PC-9 (cell line): ENCODE measurements at places on chromosomes 7 and 10.

- no peak for DNase-seq
These were observed 63.0 kb downstream of the PROSER2 start for GRCh38 chr10:11886138-11886474.

- no peak for DNase-seq
These were observed 379.8 kb downstream of the BBS9 start for GRCh38 chr7:33509206-33509605.

- DNase-seq: no peak
These were observed 42.5 kb upstream of the LCOR start for GRCh38 chr10:96789571-96790108.

GRCh38 chr10:90313576-90314325 is 544.1 kb downstream of the HTR7 start:
- DNase-seq: peak; percentile 69

- DNase-seq: no peak
These were observed 17.2 kb upstream of the ATP6V0E2 start for GRCh38 chr7:149856583-149856982.

DNA sequence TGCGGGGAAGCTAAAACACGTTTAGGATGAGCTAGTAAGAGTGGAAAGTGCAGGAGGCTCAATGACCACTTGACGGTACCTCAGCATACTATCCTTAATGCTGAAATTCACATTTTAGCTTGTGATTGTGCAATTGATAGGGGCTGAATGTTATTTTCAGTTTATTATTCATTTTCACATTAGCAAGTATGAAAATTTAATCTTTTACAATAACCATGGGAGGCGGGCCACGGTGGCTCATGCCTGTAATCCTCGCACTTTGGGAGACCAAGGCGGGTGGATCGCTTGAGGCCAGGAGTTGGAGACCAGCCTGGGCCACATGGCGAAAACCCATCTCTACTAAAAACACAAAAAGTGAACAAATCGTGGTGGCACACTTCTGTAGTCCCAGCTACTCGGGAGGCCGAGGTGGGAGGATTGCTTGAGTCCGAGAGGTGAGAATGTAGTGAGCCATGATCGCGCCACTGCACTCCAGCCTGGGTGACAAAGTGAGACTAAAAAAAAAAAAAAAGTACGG is 22.0 kb upstream of the ANLN start:
- DNase-seq: no peak

DNA sequence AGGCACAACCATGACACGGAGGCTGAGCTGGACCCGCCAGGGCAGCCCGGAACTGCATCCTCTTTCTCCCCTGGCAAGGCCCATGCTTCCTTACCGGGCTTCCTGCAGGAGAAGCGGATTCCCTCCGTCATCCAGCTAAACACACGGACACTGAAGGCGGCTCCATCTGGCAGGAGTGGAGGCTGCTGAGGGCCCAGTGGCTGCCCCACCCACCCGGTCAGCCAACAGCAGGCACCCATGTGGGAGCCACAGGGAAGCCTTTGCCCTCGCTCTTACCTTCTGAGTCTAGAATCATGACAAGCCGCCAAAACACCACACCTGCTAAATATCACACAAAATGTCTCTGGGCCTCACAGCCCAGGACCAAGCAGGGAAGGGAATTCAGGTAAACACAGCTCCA is 321.6 kb upstream of the RNF32 start:
- no peak for DNase-seq

DNA sequence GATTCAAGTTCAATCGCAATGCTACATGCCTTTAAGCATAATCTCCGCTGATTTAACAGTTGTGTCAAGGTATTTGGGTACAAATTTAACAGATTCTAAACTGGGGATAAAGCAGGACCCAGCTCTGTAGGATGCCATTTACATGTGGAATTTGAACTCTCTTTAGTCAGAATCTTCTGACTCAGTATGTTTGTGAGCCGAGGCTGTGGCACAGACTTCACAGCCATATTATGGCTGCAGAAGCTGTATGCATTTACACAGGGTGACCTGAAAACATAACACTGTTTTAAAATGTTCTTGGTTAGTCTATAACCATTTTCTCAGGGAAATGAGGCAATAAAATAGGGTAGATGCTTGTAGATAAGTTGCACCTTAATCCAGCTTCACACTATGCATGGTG is 8.7 kb downstream of the PDLIM1 start:
- no peak for DNase-seq

DNA sequence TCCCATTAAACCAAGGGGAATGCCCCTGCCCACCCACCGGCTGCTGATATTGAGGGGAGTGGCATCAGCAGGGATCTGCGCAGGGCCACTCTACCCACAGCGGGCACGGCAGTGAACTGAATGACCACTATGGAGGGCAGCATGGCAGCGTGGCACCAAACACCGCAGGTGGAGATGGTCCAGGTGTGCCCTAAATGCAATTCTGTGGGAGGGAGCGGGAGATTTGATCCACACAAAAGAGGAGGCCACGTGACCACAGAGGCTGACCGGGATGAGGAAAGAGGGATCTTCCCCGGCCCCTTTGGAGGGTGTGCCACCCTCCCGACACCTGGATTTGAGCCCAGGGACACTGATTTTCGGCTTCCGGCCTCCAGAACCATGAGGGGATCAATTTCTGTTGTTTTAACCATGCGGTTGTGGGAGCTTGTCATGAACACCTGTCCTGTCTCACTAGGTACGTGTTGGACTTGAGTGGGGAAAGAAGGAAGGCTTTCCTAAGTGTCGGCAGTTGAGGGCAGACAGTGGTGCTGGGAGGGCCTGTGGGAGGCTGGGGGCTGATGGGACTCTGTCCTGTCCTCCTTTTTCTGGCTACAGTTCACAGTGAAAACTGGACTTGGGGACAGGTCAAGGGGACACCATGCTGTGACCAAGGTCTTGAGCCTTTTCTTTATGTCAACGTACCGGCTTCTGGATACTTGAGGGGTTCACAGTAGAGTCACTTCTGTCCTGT is 66.1 kb downstream of the CFAP46 start:
- DNase-seq: no peak

DNA sequence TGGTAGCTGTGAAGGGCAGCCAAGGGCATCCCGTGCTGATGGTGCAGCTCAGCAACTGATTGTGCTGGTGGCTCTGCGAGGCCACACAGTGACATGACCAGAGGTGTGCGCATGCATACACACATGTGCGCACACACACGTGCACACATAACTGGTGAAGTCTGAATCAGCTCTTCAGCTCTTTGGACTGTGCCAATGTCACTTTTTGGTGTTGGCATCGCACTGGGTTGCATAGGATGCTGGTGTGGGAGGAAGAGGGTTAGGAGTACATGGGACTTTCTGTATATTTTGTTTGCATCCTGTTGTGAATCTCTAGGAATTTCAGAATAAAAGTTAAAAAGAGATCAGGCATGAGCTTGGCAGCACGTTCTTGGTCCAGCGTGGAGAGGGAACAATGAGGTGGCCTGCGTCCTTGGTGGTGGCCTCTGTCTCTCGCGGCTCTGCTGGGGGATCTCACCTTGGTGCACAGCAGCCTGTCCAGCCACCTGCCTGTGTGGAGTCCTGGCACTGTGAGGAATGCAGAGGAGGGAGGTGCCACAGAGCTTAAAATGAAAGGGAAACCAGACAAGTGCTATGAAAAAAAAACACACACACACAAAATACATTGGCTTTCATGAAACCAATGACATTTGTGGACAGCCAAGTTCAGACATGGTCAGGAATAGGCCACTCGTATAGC is 124.0 kb downstream of the TRRAP start:
- no peak for DNase-seq
